Activated CD4-positive, alpha-beta T cell treated with anti-CD3 and anti-CD28 coated beads for 4 hours (primary cell): ENCODE measurements at places on chromosomes 1 and 21.

DNA sequence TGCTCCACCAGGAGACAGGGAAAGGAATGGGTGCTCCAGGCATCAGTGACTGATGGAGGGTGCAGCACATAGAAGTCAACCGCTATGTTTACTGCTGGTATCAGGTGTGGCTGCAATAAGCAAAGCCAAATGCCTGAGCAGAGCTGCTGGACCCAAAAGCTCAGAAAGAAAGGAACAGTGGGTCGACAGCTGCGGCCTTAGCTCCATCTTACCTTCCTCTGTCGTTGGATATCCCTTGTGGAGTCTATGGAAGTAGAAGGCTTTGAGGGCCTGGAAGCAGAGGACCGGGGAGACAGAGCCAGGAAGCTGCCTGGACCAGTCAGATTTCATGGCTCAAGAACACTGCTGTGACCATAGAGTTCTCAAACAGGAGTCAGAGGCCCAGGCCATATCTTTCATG is 45.3 kb downstream of the RIMS3 start:
- DNase-seq = no peak

- DNase-seq = no peak
Measured at GRCh38 chr1:94093996-94094395, 27.0 kb downstream of the ABCA4 start.

- no peak for DNase-seq
Measured at GRCh38 chr1:52976183-52977035, 49.3 kb downstream of the SCP2 start.

DNA sequence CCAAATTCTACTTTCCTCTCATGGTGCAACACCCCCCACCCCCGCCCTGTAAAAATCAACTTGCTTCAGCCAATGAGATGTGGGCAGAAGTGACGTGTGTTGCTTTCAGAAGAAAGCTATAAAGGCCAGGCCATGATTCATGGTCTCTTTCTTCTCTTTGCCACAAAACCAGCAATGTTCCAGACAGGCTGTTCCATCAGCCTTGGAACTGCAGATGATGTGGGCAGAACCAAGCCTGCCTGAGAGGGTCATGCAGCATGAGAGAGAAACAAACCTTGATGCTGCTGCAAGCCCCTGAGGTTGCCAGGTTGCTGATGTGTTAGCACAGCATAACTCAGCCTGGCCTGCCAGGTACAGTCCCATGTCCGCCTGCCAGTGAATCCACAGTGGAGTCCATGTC is 41.8 kb downstream of the MIS18A start:
- no peak for DNase-seq

DNA sequence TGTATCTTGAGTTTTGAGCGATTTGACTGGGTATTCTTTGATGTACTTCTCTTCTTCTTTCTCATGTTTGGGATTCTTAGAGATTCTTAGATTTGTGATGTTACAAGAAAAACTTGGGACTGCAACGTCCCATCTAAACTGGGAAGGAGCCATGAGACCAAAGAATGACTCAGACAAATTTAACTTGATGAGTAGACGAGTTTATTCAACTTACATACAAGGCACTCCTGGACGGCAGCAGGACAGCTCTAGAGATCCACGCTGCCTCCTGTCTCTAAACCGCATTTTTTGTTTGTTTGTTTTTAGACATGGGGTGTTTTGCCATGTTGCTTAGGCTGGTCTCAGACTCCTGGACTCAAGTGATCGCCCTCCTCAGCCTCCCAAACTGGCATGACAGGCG is 137.1 kb downstream of the PIK3R3 start:
- DNase-seq = no peak
